Posterior vena cava (tissue), 2 donors: ENCODE measurements at places on chromosomes 5 and 9. TPM values are rescaled to one million over a fixed set of nuclear protein-coding genes. Genes with fewer than 3 reads are reported as not detected.
A peak's percentile ranks its signal among the peaks of the same experiment; 100 is the strongest.

Gene PDE8B
- 15.1 TPM for total RNA-seq

Gene SLC36A3
- not detected for total RNA-seq

Gene AQP3
- total RNA-seq = 8.4 TPM

DNA sequence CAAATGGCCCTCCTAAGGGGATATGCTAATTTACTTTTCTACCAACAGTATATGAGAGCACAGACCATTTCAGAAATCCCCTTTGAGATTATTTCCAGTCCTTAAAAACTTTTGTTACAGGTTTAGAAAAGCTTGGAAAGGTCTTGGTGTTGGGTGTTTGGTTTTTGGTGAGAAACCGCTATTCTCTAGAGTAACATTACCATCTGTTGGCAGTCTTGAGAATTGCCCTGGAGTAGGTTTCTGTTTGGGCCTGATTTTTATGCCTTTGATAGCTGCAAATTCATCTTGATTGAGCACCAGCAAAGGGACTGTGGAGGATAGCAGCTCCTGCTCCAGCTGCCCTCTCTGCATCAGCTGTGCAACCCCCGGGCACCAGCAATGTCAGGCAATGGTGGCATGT, 8.0 kb downstream of the NUDT2 start:
- DNase-seq = no peak

- no peak for DNase-seq
These were observed 428.2 kb downstream of the ANXA1 start for GRCh38 chr9:73579823-73580222.

GRCh38 chr5:43422143-43422542, 10.0 kb upstream of the CCL28 start:
- DNase-seq = no peak

- DNase-seq = no peak
These were observed 47.9 kb downstream of the TNFSF15 start for GRCh38 chr9:114757984-114758383.

- DNase-seq = peak; percentile 86
These were observed 804 bp downstream of the TTC39B start for GRCh38 chr9:15306068-15306756.

- no peak for DNase-seq
These were observed 144.5 kb upstream of the EGFLAM start for GRCh38 chr5:38113880-38114279.
